GM23338 (cell line): ENCODE measurements at places on chromosomes 11 and 22. TPM values are rescaled to one million over a fixed set of nuclear protein-coding genes. Genes with fewer than 3 reads are reported as not detected.

DNA sequence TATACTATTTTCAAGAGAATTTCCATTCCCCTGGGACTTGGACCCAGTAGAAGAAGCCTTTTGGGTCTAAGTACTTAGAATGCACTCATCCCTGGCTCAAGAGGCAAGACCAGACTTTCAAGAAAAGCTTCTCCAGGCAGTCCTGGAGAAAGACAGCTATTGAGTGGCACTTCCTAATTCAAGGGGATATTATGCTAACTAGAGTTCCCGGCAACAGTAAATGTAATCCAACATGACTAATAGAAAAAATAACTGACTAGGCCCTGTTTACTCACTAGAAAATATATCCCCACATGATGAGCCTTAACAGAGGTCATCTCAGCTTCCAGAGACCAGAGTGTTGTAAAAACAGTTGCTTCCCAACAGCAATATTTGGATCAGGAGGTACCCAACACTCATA, 47.2 kb upstream of the AKIP1 start:
- DNase-seq, result no peak

DNA sequence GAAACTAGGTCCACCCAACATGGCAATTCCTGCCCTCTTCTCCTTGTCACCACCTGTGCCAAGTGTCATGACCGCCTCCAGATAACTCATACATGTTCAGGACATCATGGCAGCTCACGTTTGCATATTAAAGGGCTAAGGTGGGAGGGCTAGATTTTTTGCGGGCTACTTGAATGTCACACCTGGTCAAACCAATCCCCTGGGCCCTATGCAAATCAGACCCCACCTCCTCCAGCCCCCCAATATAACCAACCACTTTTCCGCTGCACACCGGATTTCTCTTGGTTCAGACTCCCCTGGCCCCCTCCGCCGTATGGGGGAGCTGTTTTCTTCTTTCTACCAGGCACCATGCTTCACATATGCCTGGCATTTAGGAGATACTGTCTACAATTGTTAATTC, 12.6 kb downstream of the UPB1 start:
- DNase-seq, result peak; percentile 92

DNA sequence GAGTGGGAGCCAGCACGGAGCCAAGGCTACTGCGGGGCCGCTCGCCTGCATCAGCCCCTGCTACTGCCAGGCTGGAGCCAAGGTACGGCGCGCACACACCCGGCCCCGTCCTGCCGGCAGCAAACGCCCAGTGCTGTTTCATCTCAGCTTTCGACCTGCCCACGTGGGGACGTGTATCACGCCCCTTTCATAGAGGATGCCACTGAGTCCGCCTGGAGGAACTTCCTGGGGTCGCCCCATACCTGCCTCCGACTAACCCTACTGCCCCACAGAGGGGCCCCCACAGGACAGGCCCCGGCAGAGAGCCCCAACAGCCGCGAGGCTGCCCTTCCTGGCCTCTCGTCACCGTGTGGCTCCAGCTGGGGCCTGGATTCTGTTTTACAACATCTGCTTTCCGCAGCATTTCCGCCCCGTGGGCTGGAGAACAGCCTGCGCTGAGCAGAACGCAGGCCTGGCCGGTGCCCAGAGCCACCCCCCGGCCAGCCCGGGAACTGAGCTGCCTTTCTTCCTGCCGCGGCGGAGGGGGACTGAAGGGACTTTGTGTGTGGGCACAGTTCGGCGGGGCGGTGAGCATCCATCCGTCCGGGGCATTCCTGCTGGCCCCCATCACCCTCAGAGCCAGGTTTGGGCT, 22.9 kb upstream of the ARHGAP8 start:
- DNase-seq, result no peak

DNA sequence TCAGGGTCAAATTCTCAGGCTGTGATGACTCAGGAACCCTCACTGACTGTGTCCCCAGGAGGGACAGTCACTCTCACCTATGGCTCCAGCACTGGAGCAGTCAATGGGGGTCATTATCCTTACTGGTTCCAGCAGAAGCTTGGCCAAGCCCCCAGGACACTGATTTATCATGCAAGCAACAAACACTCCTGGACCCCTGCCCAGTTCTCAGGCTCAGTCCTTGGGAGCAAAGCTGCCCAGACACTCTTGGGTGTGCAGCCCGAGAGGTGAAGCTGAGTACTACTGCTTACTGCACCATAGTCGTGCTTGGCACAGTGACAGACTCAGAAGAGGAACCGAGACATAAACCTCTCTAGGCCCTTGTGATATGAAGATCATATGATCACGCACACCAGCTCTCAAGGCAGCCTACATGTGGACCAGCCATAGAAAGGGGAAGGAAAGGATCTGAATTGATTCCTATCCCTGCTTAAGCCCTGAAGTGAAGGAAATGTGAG, 58.2 kb downstream of the ZNF280B start:
- DNase-seq, result no peak

DNA sequence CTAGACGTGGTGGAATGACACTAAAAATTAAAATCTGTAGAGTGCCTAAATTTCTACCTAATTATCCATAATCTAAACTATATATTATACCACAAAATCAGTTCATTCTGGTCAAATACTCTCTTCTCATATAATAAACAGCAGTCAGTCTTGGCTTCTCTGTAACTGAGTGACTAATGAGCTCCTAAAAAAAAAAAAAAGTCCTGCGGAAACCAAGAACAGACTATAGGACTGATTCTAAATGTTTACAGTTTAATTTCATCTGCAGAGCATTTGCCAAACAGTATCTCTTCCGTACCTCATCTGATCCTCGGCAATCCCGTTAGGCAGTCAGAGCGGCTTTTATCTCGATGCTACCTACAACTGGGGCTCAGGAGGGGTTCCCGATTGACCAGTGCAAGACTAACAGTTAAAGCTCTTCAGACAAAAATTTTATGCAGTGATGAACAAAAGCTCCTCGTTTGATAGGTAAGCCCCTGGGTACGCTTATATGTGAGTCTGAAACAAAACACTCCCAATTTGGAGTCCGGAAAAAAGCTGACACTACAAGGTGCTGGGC, 686 bp downstream of the KIF18A start:
- DNase-seq, result peak; percentile 23

DNA sequence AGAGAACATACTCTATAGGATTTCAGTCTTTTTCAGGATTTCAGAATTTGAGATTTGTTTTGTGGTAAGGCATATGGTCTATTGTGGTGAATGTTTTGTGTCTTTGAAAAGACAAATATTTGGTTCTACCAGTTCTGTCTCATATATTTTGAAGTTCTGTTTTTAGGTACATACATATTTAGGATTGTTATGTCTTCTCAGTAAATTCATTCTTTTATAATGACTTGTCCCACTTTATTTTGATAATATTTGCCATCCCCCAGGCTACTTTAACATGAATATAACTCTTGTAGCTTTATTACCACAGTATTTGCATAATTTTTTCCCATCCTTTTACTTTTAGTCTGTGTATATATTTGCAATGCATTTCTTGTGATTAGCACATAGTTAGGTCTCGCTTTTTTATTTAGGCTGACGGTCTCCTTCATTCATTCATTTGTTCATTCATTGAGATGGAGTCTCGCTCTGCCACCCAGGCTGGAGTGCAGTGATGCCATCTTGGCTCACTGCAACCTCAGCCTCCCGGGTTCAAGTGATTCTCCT, 32.1 kb downstream of the MTMR3 start:
- no peak for DNase-seq

DNA sequence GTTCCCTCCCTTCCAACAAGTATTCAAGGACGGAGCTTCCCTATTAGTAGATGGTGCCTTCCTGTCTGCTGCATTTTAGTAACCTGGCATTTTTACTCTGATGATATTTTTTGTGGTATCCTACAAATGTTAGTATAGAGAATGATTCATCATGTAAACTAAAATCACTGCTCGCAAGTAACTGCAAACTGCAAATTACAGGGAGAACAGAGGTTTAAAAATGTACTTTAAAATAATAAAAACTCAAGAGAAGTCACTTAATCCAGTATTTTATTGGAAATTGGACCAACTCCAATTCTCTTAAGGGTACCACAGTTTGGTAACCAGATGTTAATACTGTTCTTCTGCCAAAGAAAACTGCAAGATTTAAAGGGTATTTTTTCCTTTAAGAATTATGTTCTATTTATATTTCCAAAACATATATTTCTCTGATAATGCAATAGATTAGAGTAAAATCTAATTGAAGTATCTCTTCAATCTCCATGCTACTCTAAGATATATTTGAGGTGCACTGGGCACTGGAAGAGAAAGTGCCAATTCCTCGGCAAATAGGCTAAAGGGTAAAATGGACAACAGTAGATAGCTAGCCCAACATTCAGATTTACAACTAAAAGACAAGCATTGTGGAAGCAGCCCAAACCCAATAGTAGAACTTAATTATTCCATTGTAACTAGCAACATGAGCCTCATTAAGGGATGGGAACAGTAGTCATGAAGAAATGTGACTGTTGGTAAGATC, 298.0 kb downstream of the TTC28 start:
- no peak for DNase-seq

Gene SNX15
- 15.6 and 21.4 TPM in 2 replicates for total RNA-seq

Gene RASD2
- 3.2 and 3.6 TPM in 2 replicates for total RNA-seq

Gene CHRM1
- total RNA-seq, result 0.14 TPM in 1 of 2 replicates, not detected in the other

Gene TCN1
- not detected in 2 replicates for total RNA-seq
